Activated CD4-positive, alpha-beta T cell treated with anti-CD3 and anti-CD28 coated beads, Interleukin-10, Interleukin-2, amounts not matched to agents 100 ng/mL and 50 ng/mL, durations not matched to agents 16 hours and 8 hours (primary cell): ENCODE measurements at places on chromosomes 1 and 21.

DNA sequence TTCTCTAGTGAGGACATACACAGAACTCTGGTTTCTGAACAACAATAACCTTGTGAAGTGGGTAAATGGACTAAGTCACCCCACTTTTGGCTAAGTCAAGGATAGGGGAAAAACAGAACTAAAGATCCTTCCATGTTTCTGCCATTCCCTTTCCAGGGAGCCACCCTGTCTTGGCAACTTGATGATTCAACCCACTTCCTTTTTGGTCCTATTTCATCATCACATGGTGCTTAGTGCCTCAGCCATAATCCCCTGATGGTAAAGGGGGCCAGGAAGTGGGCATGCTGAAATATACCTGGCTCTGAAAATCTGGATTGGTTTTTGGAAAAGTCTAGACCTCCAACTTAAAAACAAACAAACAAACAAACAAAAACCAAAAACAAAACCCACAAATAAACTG lies 206.4 kb upstream of the FOXD3 start:
- no peak for DNase-seq

- DNase-seq: no peak
Observed at GRCh38 chr1:93734999-93735398, 53.4 kb upstream of the BCAR3 start.

DNA sequence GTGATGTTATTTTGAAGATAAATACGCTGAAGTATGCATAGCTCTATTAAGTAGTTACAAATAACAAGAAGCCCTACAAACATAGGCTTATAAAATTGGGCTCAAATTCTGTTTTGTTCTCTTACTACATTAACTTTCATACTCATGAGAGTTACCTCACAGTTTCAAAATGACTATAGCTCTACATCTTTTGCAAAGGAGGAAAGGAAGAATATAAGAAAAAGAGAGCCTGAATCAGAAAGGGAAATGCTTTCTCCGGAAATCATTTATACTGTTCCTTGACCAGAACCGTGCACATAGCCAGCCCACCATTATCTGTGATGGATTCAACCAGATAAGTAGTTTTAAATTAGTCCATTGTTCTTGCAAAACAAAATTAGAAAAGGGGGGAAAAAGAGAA lies 1252.1 kb downstream of the NCAM2 start:
- peak; percentile 28 for DNase-seq

- no peak for DNase-seq
Observed at GRCh38 chr1:235945775-235946570, 79.3 kb upstream of the LYST start.

GRCh38 chr1:37609002-37609401 lies 13.3 kb upstream of the GNL2 start:
- DNase-seq: no peak

DNA sequence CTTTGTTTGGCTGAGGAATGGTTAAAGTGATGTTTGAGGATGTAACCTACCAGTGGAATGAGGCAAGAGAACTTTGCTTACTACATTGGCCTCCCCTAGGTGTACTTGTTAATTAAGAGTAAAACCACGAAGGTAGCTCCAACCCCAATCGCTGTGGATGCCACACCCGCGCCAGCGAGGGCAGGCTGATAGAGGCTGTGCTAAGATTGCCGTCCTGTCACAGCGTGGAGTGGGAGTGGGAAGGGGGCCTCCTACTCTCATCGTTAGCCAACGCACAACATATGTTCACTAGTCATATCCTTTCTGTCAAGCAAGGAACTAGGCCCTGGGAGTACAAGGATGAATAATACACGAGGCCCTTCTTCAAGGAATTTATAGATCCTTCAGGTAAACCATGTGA lies 99.6 kb downstream of the RUNX1 start:
- no peak for DNase-seq
